CD4-positive, alpha-beta T cell treated with Interleukin-21 for 1 hour (primary cell): ENCODE measurements at places on chromosomes 4 and X.

DNA sequence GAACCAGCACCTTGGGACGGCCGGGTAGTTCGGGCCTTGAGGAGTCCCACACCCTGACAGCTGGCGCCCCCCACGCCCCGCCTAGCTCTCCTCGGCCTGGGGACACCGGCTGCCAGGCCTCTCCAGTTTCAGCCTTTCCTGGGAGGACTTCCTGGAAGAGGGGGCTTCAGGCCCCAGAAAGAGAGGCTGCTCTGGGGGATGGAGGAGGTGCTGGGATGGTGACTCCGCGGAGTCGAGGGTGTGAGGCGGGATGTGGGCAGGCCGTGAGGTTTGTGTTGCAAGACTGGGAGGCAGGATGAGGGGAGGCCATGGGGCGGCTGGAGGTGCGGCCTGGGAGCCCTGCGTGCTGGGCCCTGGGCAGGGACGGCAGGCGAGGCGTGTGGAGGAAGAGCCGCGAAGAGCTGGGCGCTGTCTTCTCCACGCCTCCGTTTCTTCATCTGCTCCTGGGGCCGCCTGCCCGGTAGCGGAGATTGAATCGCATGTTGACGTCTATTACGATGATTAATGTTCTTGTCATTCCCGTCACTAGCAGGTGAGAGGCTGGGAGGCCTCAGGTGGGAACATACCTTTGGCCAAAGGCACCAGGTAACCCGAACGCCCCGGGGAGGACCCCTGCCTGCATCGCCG, 918 bp upstream of the FGFRL1 start:
- DNase-seq, result peak; percentile 76

GRCh38 chr4:53522334-53522733, 69.0 kb downstream of the LNX1 start:
- DNase-seq, result no peak

DNA sequence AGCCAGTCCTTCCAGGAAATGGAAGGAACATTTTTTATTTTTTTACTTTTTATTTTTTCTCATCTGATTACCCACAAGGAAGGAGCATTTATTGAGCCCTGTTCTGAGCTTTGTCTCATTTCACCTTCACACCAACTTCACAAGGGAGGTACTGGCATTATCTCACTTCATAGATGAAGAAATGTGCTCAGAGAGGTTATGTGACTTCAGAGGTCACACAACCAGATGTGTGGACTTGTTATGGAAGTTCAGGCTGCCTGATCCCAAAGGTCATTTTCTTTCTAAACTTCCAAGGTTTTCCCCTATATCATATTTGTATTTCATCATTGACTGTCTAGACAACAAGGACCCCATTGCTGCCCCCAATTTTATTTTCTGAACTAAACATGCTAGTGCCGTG, 160.3 kb downstream of the DCLK2 start:
- no peak for DNase-seq

GRCh38 chrX:153831429-153832150, 1.2 kb upstream of the PDZD4 start:
- no peak for DNase-seq

DNA sequence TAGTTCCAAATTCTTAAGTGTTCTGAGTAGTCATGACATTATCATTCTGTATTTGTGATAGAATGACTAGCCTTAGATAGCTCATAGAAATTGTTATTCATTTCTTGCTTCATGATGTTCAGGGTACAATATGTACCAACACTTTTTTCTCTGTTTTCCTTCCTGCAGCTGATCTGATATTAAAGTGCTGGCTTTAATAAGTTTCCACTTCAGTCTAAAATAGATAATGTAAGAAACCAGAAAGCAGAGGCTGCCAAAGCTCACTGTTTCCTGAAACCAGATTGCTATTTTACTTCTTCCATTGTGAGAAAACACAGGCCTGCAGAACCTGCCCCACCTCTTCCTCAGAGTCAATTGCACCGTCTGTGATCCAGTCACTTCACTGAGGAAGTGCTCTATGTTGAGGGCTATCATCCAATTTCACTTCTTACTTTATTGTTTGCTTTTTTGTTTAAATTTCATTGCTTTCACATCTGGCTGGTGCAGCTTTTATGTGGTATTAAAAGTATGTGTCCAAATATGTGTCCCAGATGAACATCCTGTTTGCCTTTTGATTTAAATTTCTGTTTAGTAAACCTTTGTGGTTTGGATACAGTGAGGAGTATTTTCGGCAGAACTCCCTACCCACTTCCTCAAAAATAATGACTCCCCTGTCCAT, 652.1 kb downstream of the ANKRD50 start:
- no peak for DNase-seq

GRCh38 chr4:146132445-146132844, 43.1 kb upstream of the LSM6 start:
- DNase-seq, result no peak

DNA sequence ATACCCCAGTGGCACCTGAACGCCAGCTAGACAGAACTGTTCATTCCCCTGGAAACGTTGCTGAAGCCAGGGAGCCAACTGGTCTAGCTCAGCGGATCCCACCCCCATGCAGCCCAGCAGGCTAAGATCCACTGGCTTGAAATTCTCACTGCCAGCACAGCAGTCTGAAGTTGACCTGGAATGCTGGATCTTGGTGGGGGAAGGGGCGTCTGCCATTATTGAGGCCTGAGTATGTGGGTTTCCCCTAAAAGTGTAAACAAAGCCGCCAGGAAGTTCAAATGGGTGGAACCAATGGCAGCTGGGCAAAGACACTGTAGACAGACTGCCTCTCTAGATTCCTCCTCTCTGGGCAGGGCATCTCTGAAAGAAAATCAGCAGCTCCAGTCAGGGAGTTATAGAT, 213.0 kb downstream of the NKX6-1 start:
- DNase-seq, result no peak

DNA sequence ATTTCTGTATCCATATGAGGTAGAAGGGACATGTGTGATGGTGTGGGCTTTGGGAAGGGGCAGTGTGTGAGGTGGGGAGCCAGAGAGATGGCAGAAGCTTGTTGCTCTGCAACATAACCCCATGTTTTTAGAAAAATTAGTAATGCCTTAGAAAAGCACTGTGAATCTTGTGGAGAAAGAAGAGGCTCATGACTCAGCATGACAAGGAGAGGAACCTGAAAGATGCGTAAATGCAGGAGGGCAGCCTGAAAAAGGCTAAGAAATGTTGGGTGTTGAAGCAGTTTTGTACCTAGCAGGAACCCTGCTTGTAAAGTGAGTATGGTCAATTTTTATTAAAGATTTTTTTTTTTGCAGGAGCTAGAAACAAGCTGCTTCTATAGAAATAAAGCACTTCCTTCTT, 59.8 kb downstream of the ARSJ start:
- DNase-seq, result no peak

- no peak for DNase-seq
Measured at GRCh38 chr4:156971676-156972378, at the start of gene PDGFC. TSS of gene PDGFC (minus strand) at chr4:156971799. CDS start at chr4:156970903, 896 bp downstream.

DNA sequence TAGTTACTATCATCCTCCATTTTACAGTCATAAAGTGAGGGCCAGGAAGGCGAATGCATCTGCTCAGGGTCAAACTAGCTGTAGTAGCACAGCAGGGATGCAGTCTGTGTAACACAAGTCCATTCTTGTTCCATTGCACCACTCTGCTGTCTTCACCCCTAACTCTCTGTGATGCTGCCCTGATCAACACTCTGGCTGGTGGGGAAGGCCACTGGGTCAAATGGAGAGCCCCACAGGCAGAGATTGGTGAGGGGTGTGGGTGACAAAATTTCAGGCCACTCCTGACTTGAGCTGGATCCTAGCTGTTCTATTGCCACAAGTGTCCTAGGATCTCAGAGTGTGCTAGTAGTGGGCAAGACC, 136.5 kb downstream of the PJA1 start:
- no peak for DNase-seq

DNA sequence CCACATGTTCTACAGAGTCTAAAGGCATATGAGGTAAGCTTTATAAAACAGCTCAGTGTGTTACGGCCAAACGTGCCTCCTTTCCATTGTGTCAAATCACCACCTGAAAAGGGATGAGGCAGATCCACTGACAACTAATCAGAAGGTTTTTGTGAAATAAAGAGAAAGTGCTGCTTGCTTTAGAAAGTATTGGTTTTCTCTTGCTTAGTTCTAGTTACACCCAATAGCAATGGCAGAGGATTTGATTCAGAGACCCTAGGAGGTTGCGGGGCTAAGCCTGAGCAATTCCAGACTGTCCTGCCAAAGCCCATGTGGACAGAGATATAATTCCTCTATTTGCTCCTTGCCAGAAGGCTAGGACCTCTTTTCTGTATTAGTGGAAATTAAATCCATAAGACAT, 125.5 kb downstream of the SPRY1 start:
- no peak for DNase-seq

GRCh38 chr4:147085781-147086180, 140.1 kb upstream of the TTC29 start:
- DNase-seq, result no peak

DNA sequence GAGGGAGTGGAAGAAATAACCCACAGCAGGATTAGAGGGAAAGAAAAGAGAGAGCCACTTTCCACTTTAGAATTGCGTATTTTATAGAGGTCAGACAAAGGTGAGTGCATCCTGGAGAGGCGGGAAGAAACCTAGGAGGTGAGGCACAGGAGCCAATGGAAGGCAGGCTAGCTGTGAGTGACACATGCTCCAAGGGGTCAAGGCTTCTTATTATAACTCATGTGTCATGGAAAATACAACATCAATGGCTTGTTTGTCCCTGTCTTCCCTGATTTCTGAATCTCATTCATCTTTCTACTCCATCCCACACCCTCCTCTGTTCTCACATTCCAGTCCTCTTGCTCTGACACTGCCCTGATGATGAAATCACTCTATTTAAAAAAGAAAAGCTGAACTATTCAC, 14.4 kb downstream of the ANXA3 start:
- DNase-seq, result no peak

GRCh38 chr4:153204728-153205648, 745 bp downstream of the TRIM2 start:
- DNase-seq, result peak; percentile 46

DNA sequence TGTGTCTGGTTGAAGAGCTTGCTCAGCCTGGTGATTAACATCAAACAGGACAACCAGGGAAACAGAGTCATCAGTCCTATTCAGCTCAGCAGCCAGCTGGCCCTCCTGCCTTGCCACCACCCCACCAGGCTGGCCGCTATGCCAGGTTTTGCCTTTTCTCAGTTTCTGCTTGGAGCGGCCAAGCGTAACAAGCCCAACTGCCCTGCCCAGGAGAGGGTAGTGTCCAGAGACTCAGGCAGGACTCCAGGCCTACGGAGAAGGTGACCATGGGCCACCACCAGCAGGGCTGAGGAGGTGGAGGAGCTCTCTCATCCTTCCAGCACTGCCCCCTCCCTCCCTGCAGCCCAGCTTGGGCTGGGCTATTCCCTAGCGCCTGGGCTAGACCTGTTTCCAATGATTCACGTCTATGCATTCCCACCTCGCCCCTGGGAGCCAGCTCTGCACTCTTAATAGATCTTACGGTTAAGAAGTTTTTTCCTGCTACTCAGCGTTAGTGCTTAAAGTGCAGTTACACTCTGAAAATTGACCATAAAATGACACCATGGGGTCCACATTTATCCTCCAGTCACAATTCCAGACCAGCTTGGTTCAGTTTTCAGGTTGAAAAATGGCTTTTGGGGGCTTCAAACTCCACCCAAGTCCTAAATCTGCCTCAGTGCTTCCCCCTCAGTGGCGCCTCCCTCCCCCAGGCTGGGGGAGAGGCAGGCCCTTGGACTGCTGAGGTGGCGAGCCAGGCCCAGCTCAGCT, 124.0 kb upstream of the PJA1 start:
- no peak for DNase-seq

GRCh38 chr4:73891739-73892405, 22.7 kb downstream of the CXCL1 start:
- no peak for DNase-seq

DNA sequence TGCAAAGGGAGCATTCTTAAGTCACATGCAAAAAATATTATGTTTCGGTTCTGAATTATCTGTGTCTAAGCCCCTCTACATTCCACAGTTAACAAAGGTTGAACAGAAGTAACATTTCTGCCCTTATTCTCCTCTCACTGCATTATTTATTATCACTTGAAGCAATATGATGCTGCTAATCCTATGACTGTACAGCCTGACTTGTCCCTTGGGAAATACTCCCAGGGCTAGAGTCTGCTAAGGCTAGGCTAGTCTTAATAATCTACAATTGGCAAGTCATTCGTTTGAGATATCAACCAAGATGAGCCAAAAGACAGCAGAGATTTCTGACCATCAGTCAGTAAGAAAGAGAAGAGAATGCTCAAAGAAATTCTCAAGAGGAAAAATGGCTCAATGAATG, 226.9 kb upstream of the HCCS start:
- DNase-seq, result no peak

DNA sequence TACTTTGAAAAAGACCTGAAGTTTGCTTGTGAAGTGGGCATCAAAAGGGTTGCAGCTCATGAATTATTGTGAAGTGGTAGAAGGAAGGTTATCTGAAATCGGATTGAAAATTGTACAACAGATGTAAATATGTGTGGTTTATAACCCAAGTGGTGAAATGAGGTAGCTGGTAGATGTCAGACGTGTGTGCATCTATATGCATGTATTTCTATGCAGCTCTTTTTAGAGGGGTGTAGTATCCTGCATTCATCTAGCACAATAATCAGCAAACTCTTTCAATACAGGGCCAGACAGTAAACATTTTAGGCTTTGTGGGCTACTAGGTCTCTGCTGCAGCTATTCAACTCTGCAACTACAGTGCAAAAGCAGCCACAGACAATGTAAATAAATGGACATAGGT, 9.4 kb downstream of the ATRX start:
- DNase-seq, result no peak

DNA sequence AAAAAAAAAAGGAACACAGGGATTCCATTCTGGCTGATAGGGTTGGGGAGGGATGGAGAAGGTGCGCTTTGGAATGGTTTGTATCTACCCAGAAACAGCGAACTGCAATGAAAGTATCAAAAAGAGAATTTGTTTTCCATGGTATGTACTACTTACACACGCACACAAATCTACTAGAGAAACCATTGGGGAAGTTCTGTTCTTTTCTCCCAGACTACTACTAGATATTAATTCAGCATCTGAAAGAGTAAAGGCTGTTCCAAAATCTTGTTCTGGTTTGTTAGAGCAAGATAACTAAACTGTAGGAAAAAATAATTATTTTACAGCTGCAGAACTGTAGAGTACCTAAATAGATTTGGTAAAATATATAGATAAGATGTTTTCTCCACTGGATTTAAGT, 118.4 kb downstream of the CBR4 start:
- no peak for DNase-seq

GRCh38 chr4:108890484-108890881, 127.6 kb upstream of the ETNPPL start:
- DNase-seq, result no peak

GRCh38 chrX:12138361-12139313, at the start of gene FRMPD4:
TSS of gene FRMPD4 (plus strand) at chrX:12138473. CDS start at chrX:12138972, 499 bp downstream.
- no peak for DNase-seq

GRCh38 chr4:40299811-40300292, 35.3 kb upstream of the CHRNA9 start:
- no peak for DNase-seq

- DNase-seq, result no peak
Measured at GRCh38 chr4:57151481-57151880, 41.3 kb upstream of the IGFBP7 start.
